ENCODE measurements at places on chromosomes 5 and 9. TPM values are rescaled to one million over a fixed set of nuclear protein-coding genes. Genes with fewer than 3 reads are reported as not detected.

DNA sequence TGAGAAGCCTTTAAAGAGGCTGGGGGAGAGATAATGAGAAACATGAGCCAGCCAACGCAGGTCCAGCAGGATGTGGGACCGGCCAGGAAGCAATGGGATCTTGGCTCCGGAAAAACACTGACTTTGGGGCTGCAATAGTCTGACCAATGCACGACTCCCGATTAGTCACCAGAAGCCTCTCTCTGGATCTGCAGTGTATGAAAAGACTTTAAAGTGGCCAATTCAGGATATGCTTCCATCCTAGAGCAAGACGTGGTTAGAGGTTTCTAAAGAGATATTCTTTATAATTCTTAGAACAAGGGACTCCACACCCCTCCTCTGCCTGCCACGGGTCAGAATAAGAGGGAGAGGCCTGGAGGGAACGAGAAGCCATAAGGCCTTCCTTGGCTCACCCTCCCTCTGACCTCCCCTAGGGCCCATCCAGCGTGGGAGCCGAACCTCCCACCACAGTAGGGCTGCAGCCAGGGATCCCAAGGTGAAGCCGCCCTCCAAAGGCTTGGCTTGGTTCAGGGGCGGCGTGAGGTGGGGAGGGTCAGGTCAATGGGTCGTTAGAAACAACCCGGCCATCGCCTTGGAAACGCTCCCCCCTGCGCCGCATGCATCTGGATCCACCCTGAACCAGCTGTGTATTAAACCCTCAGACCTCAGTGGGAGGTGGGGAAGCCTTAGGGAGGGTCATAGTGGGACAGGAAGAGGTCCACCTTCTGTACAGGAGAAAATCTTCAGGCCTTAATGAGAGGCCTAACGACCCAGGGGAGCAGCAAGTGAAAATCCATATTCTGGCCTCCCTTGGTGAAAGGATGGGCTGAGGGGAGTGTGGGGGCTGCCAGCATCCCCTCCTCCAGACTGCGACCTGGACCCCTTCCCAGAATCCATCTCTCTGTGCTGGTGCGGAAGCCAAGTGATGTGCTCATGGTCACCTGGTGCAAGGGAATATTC, 11.1 kb downstream of the FGF1 start:
- DNase-seq, result no peak

Gene SLC25A48
- 1.1 TPM for total RNA-seq

GRCh38 chr5:137700282-137700680, 35.6 kb downstream of the KLHL3 start:
- DNase-seq, result no peak

- DNase-seq, result no peak
These were observed 610.3 kb upstream of the KLF4 start for GRCh38 chr9:108099854-108100253.

DNA sequence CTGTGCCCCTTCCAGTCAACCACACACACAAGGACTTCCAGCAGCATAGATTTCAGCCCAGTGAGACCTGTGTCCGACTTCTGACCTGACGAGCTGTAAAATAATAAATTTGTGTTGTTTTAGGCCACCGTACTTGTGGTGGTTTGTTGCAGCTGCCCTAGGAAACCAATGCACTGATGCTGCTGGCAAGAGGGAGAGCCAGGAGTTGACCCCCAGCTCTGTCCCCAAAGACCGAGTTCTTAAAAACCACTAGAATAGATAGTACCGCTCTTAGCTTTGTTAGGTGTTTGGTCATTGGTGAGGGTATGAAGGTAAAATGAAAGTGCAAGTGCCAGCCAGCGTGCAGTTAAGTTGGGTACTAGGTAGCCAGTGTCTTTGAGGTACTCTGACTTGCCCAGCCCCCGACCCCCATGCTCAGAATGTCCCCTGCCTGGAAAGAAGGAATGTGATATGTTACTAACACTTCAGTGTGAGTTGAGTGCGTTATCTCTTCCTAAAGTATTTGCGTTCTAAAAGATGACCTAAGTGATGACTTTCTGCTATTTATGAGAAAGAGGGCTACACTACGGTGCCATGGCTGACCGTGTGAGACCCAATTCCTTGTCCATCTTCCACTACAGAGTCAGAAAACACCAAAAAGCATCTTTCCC, 185.6 kb downstream of the AOPEP start:
- DNase-seq, result no peak

GRCh38 chr5:5886812-5887486, 464.5 kb downstream of the ICE1 start:
- peak; percentile 76 for DNase-seq

Gene CDC20B
- total RNA-seq, result not detected

GRCh38 chr5:134769206-134769605, 10.6 kb downstream of the DDX46 start:
- no peak for DNase-seq

DNA sequence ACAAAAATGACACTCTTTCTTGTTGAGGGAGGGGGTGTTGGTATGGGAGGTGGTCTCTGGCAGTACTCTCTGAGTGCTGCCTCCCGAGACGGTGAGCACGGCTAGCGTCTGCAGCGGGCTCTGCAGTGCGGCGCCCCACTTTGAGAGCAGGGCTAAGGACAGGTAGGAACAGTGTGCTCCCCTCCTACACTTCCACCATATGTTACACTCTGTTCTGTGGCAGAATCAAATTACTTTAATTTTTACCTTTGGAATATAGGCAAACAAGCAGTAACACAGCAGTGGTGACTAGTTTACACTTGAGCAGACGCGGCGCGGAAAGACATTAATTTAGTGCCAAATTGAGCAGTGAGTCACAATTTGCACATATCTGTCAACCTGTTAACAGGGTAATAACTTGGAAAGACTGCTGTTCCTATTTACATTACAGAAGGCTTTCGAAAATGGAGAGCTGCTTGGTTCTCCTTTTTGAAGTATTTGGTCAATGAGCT, 136.3 kb downstream of the MED27 start:
- DNase-seq, result no peak

Gene KLF9
- 0.82 TPM for total RNA-seq

DNA sequence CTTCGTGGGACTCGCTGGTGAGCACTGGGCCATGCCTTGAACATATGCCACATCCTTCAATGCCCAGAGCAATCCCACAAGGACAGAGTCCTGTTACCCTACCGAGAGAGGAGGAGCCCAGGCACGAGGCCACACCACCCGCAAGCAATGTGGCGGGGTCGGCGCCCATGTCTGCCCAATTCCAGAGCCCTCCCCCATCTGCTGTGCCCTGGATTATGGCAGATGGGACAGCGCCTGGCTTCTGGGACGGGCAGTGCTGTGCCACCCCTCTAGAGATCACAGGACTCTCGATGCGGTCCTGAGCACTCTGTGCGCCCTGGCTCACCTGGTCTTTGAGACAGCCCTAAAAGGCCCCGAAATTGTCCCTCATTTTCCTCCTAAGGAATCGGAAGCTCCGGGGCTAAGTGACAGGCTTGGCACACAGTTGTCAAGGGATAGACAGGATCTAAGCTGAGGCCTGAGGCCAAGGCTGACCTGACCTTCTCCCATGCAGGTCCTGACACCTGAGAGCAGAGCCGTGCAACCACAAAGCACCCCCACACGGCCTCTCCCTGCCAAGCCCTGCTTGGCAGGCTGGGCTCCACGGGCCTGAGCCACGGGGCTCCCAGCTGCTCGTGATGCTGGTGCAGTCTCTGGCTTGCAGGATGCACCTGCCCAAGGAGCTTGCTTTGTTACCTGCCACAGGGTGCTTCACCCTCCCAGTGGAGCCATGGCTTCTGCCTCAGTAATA, 48.8 kb downstream of the PRRT1B start:
- no peak for DNase-seq

All from WTC11 (cell line).